ENCODE measurements at places on chromosomes 16 and 17.

DNA sequence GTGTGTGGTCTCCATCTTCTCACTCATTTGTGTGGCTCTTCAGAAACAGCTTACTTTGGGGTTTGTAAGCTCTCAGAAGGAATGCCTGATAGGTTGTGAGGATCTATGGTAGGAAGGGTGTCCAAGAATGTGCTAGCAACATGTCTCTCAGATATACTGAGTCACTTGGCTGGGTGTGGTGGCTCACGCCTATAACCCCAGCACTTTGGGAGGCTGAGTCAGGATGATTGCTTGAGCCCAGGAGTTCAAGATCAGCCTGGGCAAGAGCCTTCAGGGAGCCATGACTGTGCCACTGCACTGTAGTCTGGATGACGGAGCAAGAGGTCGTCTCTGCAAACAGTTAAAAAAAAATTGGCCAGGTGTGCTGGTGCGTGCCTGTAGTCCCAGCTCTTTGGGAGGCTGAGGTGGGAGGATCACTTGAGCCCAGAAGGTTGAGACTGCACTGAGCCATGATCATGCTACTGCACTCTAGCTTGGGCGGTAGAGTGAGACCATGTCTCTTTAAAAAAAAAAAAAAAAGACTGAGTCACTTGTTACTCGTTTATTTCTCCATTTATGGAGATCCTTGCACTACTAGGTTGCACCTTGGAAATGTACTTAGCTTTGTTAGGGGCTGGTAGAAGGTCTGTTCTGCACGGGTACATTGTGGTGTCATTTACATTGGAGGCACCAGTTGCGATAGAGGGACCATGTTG is 232.0 kb downstream of the SNX29 start:
- ATAC-seq, result no peak

GRCh38 chr16:66004699-66005098 is 361.8 kb upstream of the CDH5 start:
- ATAC-seq, result no peak

GRCh38 chr16:9050102-9050830 is 41.2 kb upstream of the HAPSTR1 start:
- ATAC-seq, result no peak

GRCh38 chr16:17299790-17300189 is 171.0 kb downstream of the XYLT1 start:
- no peak for ATAC-seq

GRCh38 chr16:1101573-1102332 is 5.7 kb upstream of the C1QTNF8 start:
- no peak for ATAC-seq

- no peak for ATAC-seq
Measured at GRCh38 chr17:8124350-8125153, 646 bp upstream of the HES7 start.

DNA sequence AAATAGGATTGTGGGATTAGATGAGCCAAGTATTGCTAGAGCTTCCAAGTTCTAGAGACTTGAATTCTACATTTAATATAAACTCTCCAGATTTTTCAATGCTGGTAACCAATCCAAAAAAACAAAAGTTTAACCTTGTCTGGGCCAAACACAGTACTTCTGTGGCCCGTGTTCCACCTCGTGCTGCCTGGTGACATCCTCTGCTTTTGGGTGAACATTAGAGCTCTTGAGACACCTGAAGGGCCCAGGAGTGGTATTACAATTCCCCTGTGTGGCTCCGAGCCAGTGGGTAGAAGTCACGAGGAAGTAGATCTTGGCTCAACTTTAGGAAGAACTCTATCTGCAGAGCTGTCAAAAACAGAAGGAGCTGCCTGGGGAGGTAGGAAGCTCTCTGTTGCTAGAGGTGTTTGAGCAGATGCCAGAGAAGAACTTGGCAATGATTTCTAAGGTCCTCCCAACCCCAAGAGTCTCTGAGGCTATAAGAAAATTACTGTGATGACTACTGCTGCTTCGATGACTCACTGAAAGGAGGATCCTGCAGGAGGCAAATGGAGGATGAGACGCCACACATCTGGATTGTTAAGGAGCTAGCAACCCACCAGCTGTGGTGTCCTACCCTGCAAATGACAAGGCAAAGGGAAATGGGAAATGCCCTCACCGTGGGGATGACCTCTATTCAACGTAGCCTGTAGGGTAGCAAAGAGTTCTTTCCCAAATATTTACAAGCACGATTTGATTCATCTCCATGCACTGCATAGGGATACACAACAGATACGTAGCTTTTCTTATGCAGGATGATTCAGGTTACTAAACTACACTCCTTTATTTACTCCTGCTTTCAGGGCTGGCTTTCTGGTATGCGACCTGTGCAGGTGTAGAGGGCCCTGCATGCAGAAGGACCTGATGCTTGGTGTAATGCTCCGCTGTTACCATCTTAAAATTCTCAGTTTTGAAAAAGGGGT is 45.8 kb upstream of the GAS7 start:
- no peak for ATAC-seq

- ATAC-seq, result no peak
Measured at GRCh38 chr16:14180481-14180944, 109.4 kb downstream of the MRTFB start.

GRCh38 chr16:27717726-27718125 is 167.8 kb downstream of the KATNIP start:
- no peak for ATAC-seq

DNA sequence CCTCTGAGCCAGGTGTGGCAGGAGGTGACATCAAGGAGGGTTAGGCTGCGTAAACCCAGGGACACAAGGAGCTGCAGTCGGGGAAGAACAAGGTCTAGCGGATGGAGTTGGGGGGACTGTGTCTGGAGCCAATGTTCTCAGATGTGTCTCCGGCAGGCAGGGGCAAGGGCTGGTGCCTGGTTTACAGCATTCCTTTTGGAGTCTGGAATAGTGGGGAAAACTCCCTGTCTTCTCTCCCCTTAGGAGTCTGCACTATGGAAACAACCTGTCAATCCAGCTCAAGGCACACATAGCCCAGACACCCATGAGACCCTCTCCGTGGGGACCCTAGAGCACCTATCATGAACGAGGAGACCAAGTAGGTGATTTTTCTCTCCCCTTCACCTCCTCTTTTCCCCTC is 27.5 kb downstream of the NLRC5 start:
- no peak for ATAC-seq

GRCh38 chr17:51434434-51435170 is 174.3 kb downstream of the UTP18 start:
- no peak for ATAC-seq

DNA sequence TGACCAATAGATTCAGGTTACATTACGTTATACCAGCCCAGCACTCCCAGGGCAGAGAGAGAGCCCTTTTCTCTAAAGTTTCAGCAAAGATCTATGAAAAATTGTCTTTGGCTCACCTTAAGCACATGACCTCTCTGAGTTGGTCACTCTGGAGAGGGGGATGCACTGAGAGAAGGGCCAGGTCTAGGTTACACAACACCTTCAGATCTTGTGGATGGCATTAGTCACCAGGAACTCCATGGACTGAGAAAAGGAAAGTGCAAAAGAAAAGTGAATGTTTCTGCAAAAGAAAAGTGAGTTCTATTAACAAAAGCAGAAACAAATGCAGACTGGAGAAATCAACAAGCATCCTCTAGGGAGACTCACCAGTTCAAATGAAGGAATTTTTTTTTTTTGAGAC is 253.3 kb upstream of the SALL1 start:
- no peak for ATAC-seq

- ATAC-seq, result no peak
Measured at GRCh38 chr16:50006964-50007363, 18.1 kb upstream of the CNEP1R1 start.

DNA sequence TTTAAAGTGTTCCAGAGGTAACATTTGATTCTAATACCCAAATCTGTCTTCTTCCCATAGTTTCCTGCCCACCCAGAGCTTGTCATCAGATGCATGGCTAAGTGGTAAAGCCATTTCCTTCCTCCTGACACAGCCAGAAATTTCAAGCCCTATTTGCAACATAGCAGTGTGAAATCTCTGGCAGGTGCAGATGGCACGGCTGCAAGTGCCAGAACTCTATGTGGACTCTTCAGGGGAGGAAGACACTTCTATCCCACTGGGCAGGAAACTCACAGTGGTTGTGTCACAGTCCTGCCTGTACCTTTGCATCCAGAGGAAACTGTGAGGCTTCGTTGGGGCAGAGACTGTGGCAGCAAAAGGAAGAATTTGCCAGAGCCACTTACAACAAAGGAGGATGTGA is 13.2 kb downstream of the DYNLRB2 start:
- ATAC-seq, result no peak

- ATAC-seq, result no peak
Measured at GRCh38 chr16:35552763-35553162, 2093.4 kb downstream of the TP53TG3F start.

GRCh38 chr17:56185491-56186221 is 32.4 kb downstream of the ANKFN1 start:
- no peak for ATAC-seq

DNA sequence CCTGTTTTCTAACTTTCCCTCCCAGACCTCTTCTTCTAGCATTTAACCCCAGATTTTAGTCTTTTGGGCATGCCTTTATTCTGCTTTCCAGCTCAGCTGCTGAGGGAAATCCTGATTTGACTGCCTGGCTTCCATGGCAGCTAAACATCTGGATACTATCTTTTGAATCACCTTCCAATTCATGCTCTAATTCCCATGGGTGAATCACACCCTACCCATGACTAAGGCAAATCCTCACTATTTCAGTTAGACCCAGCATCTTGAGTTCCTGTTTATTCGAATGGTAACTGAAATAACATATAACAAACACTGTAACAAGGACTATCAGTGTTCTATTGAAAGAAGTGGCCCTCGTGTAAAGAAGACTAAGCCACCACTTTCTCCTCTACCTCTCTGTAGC is 29.8 kb downstream of the CA10 start:
- no peak for ATAC-seq

DNA sequence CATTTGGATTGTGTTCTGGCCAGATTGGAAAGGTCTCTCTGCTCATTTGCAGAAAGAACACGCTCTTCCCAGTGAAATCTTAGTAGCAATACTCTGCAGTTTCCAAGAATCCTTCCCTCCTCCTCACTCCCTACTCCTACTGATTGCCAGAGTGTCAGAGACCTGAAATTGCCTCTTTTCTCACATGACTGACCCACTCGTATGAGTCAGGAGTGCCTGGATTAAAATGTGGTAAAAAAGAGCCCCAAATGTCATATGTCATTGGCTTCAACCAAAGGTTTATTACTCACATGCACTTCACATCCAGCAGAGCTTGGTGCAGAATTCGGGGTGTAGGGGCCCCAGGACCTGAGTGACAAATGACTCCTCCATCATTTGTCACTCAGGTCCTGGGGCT is 39.7 kb upstream of the IRX3 start:
- no peak for ATAC-seq

DNA sequence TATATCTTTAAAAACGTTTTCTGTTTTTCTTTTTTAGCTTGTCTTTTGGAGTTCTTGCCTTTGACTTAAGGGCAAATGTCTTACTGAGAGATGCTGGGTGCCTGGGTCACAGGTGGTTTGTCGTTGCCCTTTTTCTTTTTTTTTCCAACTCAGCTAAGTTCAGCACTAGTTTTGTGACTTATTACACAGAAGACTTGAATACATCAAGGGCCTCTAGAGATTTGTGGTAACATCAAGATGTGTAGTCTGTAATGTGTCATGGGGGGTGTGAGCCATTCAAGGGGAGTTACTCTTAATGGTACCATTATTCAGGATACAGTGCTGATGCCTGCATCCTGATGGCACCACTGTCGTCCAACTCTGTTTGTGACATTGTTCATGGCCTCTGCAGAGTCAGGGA is 95.1 kb downstream of the PRKCA start:
- ATAC-seq, result peak; percentile 67

DNA sequence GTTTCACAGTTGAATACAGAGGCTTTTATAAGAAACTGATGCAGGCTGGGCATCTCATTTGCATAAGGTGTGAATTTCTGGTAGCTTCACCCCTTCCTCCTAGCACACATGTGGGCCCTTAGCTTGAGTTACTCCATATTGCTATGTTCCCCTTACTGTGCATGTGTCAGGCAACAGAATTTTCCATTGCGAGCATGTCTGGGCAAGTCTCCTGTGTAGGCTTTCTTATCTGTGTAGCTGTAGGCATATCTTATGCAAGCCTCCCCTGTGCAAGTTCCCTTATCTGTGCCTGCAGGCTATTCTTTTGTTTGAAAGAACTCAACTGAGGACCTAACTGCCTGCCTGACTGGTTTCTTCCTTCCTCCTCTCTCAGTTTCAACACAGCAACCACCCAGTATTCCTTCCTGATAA is 597.4 kb upstream of the CDH5 start:
- no peak for ATAC-seq

DNA sequence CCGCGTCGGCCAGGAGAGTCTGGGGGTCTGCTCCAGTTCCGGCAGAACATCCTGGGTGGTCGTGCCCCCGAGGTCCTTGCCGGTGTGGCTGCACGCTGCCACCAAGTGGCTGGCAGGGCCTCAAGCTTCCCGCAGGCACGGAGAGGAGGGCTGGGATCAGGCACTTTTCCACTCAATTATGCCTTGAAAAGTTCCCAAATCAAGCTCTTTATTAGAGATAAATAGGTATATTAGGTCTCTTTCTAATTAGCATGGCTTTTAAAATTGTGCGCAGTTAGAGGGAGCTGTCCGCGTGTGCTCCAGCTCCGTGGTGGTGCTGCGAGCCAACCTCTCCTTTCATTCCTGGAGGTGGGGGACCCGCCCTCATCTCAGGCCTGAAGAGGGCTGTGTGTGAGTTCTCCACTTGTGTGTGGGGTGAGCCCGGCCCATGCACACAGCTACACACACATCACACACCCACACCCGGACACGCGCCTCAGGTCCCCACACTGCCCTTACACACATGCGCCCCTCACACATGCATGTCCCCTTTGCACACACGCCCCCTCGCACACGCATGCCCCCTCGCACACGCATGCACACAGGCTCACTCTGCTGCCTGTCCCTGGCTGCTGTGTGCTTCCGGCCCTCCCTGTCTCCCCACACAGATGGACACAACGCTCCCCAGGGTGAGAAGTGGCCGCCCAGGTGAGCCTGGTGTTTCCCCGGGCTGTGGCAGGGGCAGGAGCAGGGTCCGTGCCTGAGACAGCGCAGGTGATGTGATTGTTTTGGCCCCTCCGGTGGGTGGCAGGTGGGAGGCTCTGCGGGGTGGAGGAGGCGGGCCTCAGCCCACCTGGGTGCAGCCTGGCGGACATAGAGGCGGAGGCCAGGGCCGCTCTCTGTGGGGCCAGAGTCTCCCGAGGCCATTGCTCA is 28.8 kb downstream of the CACNA1H start:
- no peak for ATAC-seq

- ATAC-seq, result no peak
Measured at GRCh38 chr16:73350707-73351452, 303.0 kb upstream of the ZFHX3 start.
